ENCODE measurements at places on chromosomes 5 and 9.
A peak's percentile ranks its signal among the peaks of the same experiment; 100 is the strongest.

DNA sequence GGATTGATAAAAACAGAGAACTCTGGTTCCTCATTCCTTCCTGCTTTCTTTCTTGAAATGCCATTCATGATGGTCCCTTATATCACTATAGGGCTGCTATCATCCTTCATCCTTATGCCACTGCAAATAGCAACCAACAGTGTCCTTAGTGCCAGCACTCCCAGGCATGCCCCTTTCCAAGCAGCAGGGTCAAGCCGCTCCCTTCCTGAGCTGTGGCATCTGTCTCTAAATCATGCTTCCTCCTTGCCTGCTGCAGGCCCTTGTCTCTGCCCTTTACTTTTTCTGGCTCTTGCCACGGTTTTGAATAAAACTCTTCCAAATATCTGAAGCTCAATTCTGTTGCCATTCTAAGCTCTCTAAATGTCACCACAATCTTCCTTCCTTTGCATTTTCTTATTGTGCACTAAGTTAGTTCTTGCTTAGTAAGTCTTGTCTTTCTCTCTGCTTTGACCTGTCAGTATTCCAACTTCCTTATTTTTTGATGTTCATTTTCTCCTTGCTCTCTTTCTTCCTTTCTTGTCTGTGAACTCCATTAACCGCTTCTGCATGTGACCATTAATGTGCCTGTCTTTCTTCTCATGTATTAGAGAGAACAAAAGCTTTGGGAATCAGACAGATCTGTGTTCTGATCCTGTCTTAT is 19.9 kb downstream of the TLR4 start:
- DNase-seq = no peak

DNA sequence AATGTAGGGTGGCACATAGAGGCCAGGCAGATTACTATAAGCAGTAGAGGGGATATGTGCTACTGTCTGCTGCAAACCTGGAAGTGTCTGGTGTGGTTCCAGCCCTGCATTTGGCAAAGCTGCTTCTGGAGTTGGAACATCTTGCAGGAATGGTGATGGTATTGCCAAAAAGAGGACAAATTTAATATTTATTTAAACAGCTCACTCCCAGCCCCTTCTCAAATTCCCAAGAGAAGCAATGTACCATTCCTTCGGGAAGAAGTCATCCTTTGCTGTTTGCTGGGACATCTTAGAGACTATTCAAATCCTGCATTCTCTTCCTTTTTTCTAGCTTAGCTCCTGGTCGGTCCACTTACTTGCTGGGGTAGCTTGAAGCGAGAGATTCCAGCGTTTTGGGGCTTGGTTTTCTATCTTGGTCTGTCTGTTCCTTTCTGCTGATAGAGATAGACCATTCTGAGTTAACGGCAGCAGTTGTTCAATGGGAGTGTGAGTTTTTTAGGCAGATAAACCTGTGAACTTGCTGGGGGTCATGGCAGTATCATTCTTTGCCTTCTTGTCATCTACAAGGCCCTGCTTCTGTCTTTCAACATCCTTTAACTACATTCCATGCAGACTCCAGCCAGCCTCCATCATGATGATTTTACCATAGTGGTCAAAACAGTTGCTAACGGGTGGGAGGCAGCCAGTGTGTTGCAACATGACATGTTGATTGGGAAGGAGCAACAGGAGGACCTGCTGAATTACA is 69.9 kb downstream of the RCL1 start:
- no peak for DNase-seq

DNA sequence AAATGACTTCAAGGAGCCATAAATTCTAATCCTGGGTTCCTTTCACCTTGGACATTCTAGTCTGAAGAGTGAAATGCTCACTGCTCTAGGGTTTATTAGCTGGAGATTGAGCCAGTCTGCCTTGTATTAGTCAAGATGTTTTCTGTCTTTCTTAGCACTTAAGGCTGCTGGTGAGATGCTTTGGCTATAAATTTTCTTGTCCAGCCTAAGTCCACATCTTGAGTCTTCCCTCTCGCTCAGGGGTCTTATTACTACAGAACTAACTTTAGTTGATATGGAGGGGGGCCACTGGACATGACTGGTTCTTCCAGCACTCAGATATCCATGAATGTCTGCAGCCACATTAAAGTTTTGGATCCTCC is 316.4 kb downstream of the ARHGAP26 start:
- DNase-seq = no peak

DNA sequence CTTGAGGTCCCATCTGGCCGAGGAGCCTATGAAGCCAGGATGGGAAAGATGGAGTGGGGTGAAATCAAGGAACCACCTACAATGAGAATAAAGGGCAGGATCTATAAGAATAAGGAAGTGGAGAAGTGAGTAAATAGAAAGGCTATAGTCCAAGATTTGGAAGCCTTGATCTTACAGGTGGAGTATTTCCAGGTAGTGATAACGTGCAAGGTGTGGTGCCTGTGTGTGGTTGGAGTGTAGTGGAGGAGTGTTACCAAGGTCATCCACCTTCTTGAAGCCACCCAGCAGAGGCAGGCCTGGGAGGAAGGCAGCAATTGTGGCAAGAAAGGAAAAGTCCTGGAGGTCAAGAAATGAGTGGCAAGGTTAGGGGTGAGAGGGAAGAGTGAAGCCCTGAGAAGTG is 72.9 kb downstream of the IQGAP2 start:
- no peak for DNase-seq

DNA sequence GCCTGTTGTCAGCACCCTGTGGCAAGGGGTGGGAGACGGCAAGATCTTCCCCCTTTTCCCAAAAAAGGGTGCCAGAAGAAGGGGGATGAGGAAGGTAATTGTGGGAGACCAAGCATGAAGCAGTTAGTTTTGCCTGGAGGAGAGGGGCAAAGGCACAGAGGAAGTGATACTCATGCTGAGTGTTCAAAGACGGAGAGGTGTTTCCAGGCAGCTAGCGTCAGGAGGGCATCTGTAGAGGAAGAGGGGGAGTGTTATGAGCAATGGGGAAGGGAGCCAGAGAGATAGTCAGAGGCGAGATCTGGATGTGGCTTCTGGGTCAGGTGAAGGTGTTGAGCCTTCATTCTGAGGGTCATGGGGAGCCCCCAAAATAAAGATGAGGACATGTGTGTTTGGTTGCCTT is 26.9 kb upstream of the ADAM19 start:
- no peak for DNase-seq

- DNase-seq = no peak
These were observed 684.7 kb upstream of the NUDT12 start for GRCh38 chr5:104247260-104247659.

- peak; percentile 41 for DNase-seq
These were observed 65.6 kb upstream of the FRRS1L start for GRCh38 chr9:109232449-109233237.

GRCh38 chr5:65172486-65173129 is 309.1 kb downstream of the ADAMTS6 start:
- no peak for DNase-seq

DNA sequence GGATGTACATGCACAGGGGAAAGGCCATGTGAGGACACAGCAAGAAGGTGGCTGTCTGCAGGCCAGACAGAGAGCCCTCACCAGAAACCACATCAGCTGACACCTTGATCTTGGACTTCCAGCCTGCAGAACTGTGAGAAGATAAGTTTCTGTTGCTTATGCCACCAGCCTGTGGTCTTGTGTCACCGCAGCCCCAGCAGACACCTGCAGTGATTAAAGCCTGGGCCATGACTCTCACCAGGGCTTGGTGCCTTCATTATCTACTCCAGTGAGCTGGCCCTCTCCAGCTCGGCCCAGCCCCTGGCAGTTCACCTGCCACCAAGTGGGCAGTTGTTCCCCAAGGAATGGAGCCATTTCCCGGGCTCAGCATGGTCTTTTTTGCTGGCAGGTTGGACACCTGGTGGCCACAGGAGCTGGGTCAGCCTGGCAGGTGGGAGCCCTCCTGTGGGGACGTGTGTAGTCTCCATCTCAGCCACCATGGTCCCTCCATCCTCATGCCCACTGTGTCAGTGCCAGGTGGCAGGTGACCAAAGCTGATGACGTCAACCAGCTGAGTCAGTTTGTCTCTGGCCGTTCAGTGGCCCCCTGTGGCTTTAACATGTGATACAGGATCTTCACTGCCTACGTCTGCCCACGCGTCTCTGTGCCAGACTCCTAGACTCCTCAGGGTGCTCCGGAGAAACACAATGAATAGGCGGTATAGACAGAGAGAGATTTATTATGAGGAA is 99.9 kb upstream of the PPP1R26 start:
- DNase-seq = no peak

DNA sequence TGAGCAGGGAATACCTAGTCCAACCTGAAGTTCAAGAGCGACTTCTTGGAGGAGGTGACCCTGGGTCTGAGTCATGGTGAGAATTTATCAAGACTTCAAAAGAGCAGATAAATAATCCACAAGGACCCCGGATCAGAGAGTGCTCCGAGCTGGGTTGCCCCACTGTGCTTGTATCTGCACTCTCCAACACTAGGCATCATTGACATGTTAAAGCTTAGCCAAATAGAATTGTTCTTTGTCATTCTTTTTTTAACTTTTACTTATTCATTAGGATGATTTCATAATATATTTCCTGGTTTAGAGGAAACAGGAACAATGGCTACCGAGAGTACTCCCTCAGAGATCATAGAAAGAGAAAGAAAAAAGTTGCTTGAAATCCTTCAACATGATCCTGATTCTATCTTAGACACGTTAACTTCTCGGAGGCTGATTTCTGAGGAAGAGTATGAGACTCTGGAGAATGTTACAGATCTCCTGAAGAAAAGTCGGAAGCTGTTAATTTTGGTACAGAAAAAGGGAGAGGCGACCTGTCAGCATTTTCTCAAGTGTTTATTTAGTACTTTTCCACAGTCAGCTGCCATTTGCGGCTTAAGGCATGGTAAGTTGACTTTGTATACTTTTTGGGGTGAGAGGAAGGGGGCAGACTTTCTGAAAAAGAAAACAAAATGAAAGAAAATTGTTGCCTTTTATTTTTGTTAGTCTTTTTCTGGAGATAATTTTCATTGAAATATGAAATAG is at the start of gene CARD6:
CARD6 (plus strand) TSS at position 300 of the 738 bp plus-strand sequence; CDS start at position 316, 16 bp downstream.
- DNase-seq = peak; percentile 62

DNA sequence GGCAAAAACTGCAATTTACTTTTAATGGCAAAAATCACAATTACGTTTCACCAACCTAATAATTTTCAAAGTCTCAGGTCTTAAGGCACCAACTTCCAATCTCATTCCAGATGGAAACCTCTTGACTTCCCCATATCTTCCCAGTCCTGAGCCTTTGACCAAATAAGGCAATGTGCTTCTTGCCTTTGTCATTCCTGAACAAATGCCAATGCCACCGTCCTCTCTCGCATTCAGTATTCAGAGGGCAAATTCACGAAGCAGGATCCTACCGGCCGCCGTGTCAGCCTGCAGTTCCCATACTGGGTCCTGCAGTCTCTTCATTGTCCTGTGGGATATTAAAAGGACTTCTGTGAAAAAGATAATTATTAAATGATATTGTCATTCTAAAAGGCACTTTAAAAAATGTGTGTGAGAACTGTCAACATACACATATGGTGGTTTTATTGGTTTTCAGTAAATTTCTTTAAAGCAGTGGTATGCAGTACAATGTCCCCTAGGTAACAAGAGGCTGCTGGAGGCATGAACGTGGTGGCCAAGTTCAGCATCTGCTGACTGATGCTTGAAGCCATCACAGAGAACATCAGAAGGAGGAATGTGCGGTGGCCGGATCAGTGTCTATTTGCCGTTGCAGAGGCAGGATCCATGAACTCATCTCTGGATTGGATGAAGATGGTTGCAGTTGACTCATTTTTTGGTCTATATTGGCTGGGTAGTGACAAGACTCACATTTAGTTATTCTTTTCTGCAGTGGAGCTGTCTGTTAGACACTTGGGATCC is 101.4 kb upstream of the IRX4 start:
- DNase-seq = no peak

DNA sequence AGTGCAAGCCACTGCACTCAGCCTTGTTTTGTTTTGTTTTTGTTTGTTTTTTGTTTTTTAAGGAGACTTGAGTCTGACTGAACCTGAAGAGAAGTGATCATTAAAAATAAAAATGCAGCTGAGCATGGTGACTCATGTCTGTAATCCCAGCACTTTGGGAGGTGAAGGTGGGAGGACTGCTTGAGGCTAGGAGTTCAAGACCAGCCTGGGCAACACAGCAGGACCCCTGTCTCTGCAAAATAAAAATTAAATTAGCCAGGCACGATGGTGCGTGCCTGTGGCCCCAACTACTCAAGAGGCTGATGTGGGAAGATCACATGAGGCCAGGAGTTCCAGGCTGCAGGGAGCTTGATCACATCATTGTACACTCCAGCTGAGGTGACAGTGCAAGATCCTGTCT is 6.2 kb downstream of the SLC1A1 start:
- DNase-seq = no peak

- peak; percentile 58 for DNase-seq
These were observed 1.4 kb upstream of the SPAAR start for GRCh38 chr9:35907711-35908503.

- DNase-seq = no peak
These were observed 11.8 kb downstream of the BRD3 start for GRCh38 chr9:134055981-134056461.

DNA sequence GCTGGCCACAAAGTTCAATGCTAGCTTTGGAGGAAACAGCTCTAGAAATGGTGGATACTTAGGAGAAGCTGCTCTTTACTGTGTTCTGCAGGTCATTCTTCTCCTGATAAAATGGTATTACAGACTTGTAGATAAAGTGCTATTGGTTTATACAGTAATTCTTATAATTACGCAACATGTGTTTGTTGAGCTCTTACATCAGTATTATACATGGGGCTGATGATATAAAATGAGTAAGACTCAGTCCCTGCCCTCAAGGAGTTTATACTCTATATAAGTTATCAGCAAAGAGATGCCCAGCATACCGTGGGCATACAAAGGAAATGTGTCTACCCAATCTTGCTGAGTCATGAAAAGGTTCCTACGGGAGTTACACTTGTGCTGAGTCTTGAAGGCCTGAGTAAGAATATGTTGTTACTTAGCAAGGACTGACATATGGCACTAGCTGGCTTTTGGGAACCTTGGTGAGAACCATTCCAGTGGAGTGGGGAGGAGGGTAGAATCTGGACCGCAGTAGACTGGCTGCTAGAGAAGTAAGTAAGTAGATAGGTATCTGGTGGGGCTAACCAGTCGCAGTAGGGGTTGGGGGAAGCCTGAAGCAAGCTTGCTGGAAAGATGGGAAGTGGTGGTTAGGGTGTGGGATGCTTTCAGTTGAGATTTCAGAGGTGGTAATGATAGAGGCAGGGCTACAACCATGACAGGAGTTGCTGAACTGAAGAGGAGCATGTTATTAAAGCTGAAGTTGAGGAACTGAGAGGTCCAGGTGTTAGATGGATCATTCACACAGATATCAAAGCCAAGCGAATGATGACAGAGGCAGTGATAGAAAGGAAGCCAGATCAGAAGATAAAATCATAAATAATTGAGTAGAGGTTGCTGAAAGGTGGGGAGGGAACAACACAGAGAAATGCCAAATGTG is 11.1 kb upstream of the TTC23L start:
- DNase-seq = no peak

GRCh38 chr5:157816682-157817386 is 42.1 kb downstream of the CLINT1 start:
- DNase-seq = peak; percentile 32

DNA sequence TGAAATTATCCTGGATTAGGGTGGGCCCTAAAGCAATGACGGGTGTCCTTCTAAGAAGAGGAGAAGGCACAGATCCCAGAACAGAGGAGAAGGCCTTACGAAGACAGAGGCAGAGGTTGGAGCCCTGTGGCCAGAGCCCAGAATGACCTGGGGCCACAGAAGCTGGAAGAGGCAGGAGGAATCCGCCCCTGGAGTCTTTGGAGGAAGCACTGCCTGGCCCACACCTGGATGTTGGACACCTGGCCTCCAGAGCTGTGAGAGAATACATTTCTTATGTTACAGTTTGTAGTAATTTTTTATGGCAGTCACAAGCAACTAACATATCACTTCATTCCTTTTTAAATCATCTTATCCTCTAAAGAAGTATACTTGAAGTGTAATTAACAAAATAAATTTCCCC is 8.5 kb downstream of the MRPL36 start:
- no peak for DNase-seq

- DNase-seq = no peak
These were observed 31.9 kb downstream of the CNTFR start for GRCh38 chr9:34557426-34558321.
